GM23338 (cell line): ENCODE measurements at places on chromosomes 1 and 21. TPM values are rescaled to one million over a fixed set of nuclear protein-coding genes. Genes with fewer than 3 reads are reported as not detected.

- DNase-seq: peak; percentile 59
- H3K4me3 ChIP-seq: peak overlapping the region; percentile 80
- peaks cover 8% of the 10 kb centered on the region; the same call in 1 of the 2 replicates for H3K4me1 ChIP-seq
- H3K27ac ChIP-seq: peak overlapping the region; percentile 53; the same call in 1 of the 2 replicates
- H3K36me3 ChIP-seq: peaks cover 6% of the 10 kb centered on the region; the same call in 1 of the 2 replicates
Observed at GRCh38 chr1:202967684-202968281, 726 bp upstream of the CYB5R1 start.

- H3K4me1 ChIP-seq: peaks cover 8% of the 10 kb centered on the region
- no peak overlapping the region for H3K4me3 ChIP-seq
- H3K36me3 ChIP-seq: no peaks in the 10 kb centered on the region
- H3K27me3 ChIP-seq: no peaks in the 10 kb centered on the region
Observed at GRCh38 chr1:61925591-61926298, 183.5 kb downstream of the PATJ start.

- no peak overlapping the region for H3K4me3 ChIP-seq
- no peaks in the 10 kb centered on the region; the same call in 1 of the 2 replicates for H3K36me3 ChIP-seq
- DNase-seq: peak; percentile 23
Observed at GRCh38 chr1:67405473-67406245, 24.5 kb downstream of the SERBP1 start.

DNA sequence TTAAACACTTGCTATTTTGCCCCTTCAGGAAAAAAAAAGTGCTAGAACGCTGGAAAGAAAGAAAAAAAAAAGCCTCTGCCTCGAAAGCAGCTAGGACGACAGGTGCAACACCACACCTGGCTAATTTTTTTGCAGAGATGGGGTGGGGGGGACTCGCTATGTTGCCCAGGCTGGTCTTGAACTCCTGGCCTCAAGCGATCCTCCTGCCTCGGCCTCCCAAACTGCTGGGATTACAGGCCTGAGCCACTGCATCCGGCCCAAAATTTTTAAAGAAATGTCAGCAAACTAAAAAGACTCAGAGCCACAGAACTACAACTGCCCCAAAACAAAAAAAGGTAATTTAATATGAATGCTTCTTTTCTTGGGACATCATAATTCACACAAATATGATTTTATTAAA, 1.4 kb downstream of the DOCK7 start:
- no peak for DNase-seq
- no peaks in the 10 kb centered on the region for H3K36me3 ChIP-seq
- H3K4me1 ChIP-seq: peaks cover 20% of the 10 kb centered on the region
- no peak overlapping the region for H3K27ac ChIP-seq
- H3K27me3 ChIP-seq: 0 out of 2 replicates have a peak, but pooled peaks cover 4% of the 10 kb centered on the region
- peak overlapping the region; percentile 89 for H3K4me3 ChIP-seq

- H3K4me1 ChIP-seq: no peaks in the 10 kb centered on the region
- no peak overlapping the region for H3K27ac ChIP-seq
- no peaks in the 10 kb centered on the region for H3K27me3 ChIP-seq
- DNase-seq: no peak
- H3K36me3 ChIP-seq: no peaks in the 10 kb centered on the region
- no peak overlapping the region for H3K4me3 ChIP-seq
Observed at GRCh38 chr21:45931397-45931969, 50.1 kb upstream of the COL6A1 start.

Gene GREM2
- total RNA-seq: 0.12 and 0.21 TPM in 2 replicates

Gene SMAP2
- 2.5 and 4.8 TPM in 2 replicates for total RNA-seq
